ENCODE measurements at places on chromosomes 1 and 21.

DNA sequence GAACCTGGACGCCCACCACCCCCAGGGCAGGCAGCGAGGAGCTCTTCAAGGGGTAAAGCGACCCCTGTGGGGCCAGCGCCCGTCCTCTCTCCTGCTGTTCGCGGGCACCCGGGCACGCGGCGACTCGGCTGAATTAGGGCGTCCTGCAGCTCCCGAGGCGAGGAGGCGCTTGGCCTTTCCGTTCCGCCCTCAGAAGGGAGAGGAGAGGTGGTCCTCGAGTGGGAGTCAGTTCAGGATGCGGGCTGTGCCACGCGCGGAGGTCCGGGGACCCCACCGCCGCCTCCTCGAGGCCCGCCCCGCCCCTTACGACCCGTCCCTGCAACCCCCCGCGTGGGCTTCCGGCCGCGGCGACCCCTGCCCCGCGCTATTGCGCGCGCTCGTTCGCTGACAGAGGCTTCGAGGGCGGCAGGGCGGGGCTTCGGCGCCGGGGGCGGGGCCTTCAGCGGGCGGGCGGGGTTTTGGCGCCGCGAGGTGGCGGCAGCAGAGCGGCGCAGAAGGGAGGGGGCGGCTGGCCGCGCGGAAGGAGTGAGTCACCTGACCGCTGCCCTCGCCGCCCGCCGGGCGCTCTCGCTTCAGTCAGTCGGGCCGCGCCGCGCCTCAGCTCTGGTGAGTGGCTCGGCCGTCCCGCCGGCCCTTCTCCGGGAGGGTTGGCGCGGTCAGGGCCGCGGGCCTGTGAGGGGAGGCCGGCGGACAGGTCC, at the start of gene BACH1:
BACH1 (plus strand) TSS at position 575 of the 698 bp plus-strand sequence. CDS start 22,359 bp downstream, outside the sequence.
- peak; percentile 77 for DNase-seq

DNA sequence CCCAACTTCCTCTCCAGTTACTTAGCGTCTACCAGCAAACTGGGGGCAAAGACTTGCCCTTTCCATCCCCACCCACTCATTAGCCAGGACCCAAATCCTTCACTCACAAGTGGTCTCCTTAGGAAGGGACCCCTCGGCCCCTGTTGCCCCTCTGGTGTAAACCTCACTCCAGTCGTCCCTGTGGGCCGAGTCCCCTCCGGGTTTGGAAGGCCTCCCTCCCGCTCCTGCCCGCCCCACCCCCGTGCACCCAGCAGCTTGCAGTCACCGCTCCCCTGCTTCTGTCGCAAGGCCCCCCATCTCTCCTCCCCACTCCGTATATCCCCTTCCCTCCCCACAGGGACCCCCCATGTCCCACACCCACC, 1.2 kb downstream of the EFHD2 start:
- DNase-seq, result no peak

DNA sequence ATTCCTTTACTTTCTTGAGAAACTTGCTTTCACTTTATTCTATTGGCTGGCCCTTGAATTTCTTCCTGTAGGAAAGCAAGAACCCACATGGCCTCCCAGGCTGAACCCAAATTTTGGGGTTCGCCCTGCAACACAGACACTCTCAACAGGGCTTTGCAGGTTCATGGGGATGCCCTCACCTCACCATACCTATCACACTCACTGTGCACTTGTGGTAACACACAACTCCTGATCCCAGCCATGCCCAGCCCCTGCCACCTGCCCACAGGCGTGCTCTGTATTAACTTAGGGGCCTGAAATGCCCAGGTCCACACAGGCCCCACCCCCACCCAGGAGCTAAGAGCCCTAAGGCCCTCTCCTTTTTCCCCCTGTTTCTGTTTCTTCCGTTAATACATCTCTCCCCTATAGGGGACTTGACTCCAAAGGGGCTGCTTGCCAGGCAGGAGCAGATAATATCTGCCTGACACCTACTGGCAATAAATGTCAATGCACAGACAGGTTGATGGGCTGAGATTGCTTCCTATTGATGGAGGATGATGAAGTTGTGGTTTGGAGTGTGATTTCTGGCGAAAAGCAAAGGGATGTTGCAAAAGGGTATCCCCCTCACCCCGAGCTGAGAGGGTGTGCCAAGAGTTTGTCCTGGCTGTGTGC, 171.5 kb downstream of the AJAP1 start:
- no peak for DNase-seq

DNA sequence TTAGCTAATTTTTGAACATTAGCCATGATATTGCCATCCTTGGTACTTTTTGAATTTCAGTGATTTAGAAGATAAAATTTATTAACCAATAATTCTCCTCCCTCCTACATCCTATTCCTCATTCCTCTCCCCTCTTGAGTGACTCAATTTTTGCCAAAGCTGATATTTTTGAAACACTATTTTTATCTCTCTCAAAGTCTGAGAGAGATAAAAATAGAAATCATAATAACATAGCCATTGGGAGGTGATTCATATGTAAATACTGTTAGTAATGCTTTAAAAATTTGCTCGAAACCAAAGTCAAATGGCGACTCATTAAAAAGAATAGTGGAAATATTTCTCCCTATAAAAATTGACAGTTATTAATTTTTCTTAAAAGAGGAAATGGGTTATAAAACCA, 97.4 kb downstream of the PATJ start:
- no peak for DNase-seq

DNA sequence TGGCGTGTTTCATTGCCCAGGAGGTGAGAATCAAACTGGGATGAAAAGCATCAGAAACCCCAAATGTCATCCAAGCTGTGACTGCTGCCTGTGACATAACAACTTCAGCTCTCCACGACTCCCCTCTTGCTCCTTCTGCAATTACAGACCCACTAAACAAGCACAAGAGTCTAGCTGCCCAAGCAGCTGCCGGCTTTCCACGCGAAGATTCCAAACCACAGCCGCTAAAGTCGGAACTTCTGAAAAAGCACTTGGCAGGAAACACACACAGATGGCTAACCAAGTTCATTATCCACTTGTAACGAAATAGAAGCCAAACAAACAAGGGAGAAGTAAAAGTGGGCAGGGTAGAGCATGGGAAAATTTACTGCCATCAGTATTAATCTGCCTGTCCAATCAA, 198.1 kb downstream of the SLC35F3 start:
- no peak for DNase-seq

- no peak for DNase-seq
Measured at GRCh38 chr1:212595787-212596714, 12.5 kb upstream of the ATF3 start.

GRCh38 chr1:20706841-20707240, 11.0 kb downstream of the KIF17 start:
- DNase-seq, result no peak

GRCh38 chr1:89890085-89890752, 69.4 kb downstream of the LRRC8D start:
- DNase-seq, result no peak

DNA sequence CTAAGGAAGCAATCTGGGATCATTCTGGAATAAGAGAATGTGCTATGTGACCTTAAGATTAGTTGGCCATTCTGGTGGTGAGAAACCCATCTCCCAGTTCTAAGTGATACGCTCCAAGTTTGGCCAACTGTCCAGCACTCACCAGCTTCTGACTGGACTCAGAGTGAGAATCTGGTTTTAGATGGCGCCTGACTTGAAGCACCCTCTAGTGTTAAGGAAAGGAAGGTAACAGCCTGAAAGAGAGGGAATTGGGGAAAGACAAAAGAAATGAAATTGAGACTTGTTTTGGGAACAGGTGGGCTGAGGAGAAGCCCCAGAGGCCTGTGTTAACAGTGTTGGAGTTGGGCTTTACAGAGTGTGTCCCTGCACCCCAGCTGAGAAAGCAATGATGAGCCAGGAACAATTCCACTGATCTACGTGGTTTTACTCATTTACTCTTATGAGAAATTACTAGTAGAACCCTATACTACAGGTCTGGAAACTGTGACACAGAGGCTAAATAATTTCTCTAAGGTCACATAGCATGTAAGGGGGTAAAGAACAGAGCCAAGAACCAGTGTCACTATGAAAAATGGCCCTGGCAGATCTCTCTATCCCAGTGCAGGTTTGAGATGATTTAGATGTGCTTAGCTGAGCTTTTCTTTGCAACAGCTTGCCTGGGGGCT, 9.3 kb upstream of the FCAMR start:
- DNase-seq, result no peak

DNA sequence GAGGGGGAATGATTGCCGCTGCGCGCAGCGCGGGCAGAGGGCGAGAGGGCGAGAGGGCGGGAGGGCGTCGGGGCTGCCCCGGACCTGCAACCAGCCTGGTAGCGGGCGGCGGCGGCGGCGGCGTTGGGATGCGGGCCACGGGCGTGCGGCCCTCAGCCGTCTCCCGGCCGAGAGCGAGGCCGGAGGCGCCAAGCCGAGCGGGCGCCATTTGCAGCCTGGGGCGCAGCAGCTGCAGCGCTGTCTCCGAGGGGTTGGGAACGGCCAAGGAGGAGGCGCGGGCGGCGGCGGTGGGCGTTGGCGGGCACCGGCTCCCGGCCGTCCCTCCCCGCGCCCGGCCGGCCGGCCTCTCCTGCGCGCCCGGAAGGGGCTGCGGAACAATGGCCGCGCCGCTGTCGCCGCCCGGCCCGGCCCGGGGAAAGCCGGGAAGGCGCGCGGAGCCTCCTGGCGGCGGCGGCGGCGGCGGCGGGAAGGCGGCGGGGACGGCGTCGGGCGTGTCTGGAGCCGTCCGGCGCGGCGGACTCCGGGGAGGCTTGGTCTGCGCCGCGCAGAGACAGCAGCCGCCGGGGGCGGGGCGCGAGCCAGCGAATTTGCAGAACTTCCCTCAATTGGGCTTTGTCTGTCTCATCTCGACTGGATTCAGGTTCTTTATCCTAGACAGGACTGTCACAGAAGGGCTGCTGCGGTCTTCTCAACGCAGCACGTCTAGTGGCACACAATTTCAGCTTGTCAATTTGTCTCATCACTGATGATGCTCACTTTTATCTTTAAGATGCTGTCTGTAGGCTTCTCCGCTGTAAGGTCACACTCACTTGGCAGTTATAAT, 35.7 kb downstream of the ZBTB8B start:
- no peak for DNase-seq

DNA sequence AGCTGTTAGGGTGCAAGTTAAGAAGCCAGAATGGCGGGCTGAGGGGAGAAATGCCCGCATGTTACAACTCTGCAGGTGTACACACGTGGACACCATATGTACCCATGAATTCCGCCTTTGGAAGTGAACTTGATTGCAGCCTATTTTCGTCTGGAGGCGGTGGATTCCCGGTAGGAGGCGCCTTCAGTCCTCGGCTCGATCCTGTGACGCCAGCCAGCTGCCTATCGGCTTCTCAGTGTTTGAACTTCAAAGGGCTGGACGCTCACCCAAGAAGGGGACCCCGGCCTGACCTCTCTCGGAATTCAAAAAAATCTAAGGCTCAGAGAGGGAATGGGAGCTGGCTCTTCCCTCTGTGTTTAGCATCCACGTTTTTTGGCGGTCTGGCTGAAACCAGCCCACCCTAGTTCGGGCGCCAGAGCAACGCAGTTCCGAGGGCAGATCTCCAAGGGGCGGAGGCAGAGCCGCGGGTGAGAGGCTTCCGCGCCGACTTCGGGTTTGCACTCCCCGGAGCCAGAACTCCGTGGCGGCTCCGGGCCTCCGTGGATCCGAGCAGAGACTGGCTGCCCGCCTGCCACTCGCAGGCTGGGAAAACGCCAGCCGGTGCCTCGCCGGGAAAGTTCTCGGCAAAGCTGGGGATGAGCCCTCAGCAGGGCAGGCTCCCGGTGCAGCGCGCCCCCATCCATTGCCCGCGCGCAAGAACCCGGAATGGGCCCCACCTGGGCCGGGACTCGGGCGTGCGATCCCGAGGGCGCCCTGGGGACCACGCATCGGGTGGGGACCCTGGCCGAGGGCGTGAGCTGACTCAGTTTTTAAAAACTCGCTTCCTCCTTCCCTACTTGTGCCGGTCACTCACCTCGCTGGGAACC, 996 bp upstream of the TMEM51 start:
- DNase-seq, result no peak

DNA sequence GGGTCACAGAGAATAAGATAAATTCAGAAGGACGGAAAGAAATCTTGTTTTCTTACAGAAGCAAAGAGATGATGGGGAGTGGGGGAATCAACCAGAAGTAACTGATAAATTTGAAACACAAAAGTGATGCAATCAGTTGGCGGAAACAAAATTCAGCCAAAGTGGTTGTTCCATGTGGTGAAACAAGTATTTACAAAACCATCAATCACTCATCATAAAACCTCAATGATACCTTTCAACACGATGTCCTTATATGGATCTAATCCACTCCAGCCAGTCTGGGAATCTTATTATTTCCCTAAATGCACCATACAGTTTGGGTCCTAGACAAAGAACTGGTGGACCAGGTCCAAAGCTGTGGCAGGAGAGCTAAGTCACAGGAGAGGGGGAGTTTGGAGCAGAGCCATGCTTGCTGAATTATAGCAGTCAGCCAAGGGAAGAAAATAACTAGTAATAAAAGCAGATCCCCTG, 303.8 kb upstream of the LRRC7 start:
- no peak for DNase-seq

DNA sequence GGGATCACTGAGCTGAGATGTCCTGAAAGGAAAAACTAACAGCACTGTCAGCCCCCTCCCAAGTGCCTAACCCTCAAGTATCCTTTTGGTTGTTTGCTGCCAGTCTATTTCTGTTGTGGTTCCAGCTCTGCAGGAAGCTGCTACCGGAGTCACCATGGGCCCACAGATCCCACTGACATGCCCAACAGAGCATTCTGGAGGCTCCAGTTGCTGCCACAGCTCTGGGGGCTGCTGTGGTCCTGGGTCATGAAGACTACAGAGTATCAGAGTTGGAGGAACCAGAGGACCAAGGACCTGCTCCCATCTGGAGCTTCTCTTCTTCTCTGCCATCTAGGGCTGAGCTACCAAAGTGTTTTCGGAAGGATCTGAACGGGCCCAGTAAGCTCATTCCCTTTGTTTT, 910 bp downstream of the LCE3A start:
- no peak for DNase-seq

GRCh38 chr1:14849038-14849437, 250.6 kb downstream of the KAZN start:
- DNase-seq, result no peak

DNA sequence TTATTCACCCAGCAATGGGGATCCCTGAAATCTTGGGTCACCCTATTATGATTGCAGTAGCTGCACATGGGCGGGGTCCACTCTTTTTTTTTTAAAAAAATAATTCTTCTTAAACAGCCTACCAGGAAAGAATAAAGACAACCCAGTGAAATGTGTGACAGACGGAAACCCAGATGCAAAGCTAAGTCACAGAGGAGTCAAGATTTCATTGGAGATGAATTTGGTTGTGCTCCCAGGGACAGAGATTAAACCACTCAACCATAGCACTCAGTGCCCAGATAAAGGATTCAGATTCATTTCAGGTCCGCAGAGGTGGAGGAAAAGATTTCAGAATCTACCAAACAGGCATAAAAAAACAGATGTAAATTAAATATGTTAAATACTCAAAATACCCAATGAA, 583.5 kb upstream of the ZP4 start:
- no peak for DNase-seq
